ENCODE measurements at places on chromosomes 13 and 19.

DNA sequence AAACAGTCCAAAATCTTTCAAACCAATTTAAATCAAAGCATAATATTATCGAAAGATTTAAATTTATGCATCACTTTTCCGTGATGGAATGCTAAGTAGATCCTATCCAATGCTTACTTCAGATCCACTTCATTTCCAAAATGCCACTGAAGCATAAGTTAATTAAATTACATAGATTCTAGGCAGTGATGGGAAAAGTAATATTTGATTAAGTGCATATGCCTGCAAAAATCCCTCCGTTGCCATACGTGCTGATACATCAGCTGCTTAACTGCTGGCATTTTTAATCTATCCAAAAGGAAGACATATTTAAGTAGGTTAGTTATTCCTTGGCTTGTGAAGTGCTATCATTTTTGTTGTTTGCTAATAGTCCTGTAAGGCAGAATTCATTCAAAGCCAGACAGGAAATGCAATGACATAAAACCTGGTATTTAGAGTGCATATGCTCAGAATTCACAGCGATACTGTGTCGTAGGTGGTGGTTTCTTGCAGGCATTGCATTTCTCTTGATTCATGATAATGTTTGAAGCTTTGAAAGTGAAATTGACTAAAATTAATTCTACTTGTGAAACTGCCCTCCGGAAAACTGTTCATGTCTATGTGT lies 738.3 kb upstream of the GPC6 start:
- DNase-seq, result no peak

- no peak for DNase-seq
These were observed 1.3 kb upstream of the SHANK1 start for GRCh38 chr19:50720921-50721381.

GRCh38 chr19:28010656-28011055 lies 1202.3 kb downstream of the UQCRFS1 start:
- DNase-seq, result no peak

GRCh38 chr19:19276386-19276785 lies 3.3 kb upstream of the TM6SF2 start:
- DNase-seq, result no peak
